ENCODE measurements at places on chromosomes 6 and 20.

DNA sequence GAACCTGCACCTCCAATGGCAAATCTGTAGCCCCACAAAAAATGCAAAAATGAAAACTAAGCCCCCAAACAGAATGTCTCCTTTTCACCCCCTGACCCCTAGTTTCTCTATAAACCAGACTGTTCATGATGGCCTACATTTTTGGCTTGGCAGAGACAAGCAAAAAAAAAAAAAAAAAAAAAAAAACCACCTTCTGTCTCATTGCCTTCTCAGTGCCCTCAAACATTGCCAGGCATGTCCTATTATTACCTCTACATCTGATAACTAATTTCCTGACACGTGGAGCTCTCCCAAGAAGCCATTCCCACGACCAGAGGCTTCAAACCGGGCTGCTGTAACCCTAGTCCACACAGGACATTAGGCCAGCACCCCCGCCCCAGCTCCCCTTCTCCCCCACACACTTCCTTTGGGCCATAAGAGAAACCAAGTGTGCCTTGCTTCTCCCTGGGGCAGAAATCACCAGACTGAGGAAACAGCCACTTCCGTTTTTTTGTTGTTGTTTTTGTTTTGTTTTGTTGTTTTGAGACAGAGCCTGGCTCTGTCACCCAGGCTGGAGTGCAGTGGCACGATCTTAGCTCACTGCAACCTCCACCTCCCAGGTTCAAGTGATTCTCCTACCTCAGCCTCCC, 65.4 kb downstream of the GPR6 start:
- no peak for DNase-seq

- DNase-seq = no peak
Observed at GRCh38 chr6:68958327-68958726, 323.2 kb downstream of the ADGRB3 start.

GRCh38 chr6:156562636-156563035, 214.5 kb upstream of the ARID1B start:
- no peak for DNase-seq

DNA sequence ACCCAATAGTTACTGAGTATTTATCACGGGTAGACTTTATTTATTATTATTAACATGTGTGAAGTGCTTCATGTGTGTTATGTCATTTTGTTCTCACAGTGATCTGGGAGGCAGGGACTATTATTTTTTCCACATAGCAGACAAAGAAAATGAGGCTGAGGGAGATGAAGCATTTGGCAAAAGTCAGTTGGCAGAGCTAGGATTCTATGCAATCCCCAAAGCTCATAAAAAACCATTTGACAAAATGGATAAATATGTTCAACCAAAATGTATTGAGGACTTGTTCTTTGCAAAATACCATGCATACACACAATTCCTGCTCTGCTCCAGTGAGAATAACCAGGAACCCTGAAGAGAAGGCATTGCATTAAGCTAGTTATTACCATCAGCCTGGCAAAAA, 184.4 kb downstream of the HS3ST5 start:
- no peak for DNase-seq

DNA sequence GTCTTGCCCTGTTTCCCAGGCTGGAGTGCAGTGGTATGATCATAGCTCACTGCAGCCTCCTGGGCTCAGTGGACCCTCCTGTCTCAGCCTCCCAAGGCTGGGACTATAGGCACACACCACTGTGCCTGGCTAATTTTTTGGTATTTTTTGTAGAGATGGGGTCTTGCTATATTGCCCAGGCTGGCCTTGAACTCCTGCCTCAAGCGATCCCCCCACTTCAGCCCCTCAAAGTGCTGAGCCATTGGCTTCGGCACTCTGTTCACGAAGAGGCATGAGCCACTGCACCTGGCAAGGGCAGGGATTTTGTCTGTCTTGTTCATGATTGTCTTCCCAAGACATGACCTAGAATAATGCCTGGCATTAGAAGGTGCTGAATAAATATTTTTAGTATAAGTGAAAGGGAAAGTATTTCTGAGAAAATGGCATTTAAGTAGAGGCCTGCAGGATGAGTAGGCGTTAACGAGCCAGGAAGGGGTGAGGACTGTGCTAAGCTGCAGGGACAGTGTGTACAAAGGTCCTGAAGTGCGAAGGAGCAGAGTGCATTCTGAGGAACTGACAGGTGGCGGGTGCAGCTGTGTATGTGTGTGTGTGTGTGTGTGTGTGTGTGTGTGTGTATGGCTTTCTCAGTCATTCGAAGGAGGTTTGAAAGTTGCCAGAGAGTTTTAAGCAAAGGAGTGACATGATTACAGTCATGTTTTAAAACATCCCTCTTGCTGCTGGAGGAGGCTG, 43.0 kb downstream of the VEGFA start:
- DNase-seq = no peak

DNA sequence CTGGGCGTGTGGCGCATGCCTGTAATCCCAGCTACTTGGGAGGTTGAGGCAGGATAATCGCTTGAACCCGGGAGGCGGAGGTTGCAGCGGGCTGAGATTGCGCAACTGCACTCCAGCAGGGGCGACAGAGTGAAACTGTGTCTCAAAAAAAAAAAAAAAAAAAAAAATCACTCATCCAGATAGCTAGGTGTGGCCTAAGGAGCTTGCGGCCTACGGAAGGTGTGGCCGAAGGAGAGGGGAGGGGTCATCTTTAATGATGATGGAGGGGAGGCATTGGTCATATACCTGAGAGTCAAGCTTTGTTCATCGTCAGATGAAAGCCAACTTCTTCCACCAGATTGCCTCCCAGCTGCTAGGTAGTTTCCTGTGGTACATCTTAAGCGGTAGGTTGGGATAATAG, 801 bp upstream of the PPARD start:
- no peak for DNase-seq

All from T1000 (cell line).